ENCODE measurements at places on chromosomes 16 and 17.

DNA sequence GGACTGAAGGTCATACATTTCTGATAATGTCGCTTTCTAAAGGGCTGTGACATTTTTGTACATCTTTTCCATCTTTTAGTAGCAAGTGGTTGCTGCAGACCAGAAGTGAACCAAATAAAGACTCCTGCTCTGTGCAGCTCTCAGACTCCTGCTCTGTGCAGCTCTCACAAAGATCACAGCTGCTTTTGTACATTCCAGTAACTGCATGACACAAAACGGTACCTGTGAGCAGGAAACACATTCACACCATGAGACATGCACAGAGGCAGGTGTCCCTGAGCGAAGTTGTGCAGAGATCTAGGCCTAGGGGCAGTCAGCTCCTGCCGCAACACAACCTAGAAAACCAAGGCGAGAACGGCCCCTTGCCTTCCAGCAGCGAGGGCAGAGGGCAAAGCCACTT, 67.5 kb downstream of the KLHDC4 start:
- DNase-seq: no peak

DNA sequence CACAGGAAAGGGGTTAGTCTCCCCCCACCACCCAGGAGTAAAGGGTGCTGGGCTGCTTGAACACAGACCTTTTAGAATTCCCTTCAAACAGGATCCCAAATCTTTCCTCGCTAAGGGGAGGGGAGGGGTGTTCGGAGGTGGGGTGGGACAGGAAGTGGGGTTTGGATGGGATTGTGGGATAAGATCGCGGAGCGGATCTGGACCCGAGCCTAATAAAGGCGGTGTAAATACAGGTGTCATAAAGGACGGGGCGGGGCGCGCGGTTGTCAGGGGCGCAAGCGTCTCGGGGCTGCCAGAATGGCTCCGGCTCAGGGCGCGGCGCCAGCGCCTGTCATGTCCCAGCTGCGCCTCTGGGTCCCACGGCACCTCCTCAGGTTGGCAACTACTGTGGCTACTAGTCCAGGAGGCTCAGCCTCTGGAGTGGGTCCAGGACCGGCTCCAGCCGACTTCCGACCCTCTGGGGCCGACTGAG, 59.8 kb upstream of the FBXO47 start:
- DNase-seq: no peak

GRCh38 chr16:58455750-58456149, 44.2 kb upstream of the NDRG4 start:
- no peak for DNase-seq

- no peak for DNase-seq
Measured at GRCh38 chr17:38685491-38685890, 10.7 kb upstream of the EPOP start.

Measured in stimulated activated effector memory CD8-positive, alpha-beta T cell treated with anti-CD3 and anti-CD28 coated beads, Interleukin-12 subunit alpha, Interleukin-12 subunit beta, amount 100 ng/mL, for 72 hours (primary cell).